ENCODE measurements at places on chromosomes 5 and 9. TPM values are rescaled to one million over a fixed set of nuclear protein-coding genes. Genes with fewer than 3 reads are reported as not detected.

The CDX1 gene
- total RNA-seq: not detected

The RORB gene
- 0.05 TPM for total RNA-seq

The IGFBPL1 gene
- not detected for total RNA-seq

The SPINK9 gene
- total RNA-seq: not detected

The MRPL22 gene
- 89.6 TPM for total RNA-seq

The GLRA1 gene
- not detected for total RNA-seq

The FST gene
- total RNA-seq: 0.75 TPM

The DMRTA1 gene
- not detected for total RNA-seq

The MELK gene
- 54.2 TPM for total RNA-seq

The TAF11L8 gene
- not detected for total RNA-seq

The MAMDC4 gene
- total RNA-seq: 24.7 TPM

The C5orf24 gene
- total RNA-seq: 43.9 TPM

The DMRT3 gene
- total RNA-seq: not detected

The IFNA2 gene
- not detected for total RNA-seq

The TNFSF8 gene
- total RNA-seq: 148 TPM

The QRFP gene
- not detected for total RNA-seq

DNA sequence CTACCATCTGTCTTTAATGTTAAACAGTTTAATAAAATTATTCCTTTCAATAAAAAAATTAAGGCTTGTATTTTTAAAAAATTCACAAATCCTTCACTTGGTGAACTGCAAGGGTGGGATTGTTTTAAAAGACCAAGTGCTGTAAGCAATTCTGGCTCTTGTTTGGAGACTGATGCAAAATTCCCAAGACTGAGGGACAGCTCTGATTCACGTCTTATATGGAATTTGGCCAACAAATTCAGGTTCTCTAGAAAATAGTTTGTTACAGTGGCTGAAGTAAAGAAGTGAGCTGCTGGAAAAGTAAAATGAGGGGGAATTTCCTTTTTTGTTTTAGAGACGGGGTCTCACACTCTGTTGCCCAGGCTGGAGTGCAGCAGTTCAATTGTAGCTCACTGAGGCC is 58.3 kb downstream of the PRELID2 start:
- DNase-seq: no peak
- no peaks in the 10 kb centered on the region for H3K4me1 ChIP-seq
- H3K4me3 ChIP-seq: no peak overlapping the region
- peaks cover 2% of the 10 kb centered on the region for H3K27me3 ChIP-seq
- H3K27ac ChIP-seq: no peak overlapping the region

DNA sequence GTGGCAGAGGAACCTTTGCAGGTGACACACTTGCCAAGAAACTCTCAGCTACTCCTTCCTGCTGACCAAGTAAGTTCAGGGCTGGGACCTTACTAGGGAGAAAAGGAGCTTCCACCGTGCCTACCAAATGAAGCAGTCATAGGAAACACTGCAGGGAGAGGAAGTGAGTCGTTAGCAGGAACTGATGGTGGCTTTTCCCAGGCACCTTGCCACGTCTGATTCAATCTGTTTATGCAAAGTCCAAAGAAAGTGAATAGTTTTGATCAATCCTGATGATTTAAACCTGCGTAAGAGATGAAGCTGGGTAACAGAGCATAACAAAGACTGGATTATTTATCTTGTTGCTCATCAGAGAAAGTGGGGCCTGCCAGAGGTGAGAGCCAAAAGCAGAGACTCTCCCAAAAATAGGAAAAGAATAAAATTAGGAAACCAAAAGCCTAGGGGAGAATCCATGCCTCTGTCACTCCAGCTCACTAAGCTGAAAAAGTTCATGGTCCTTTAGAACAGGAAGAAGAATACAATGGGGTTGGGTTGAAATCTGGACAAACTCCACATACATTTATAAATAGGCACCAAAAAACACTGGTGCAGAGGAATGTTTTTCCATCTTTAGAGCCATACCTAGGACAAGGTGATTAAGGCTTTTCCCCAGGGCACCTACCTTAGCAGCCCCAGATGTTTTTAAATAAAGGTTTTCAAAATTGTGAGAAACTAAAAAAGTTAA is 9.3 kb upstream of the PFDN1 start:
- no peaks in the 10 kb centered on the region for H3K36me3 ChIP-seq
- H3K4me3 ChIP-seq: peak overlapping the region; percentile 1
- DNase-seq: no peak
- no peak overlapping the region for H3K27ac ChIP-seq
- H3K4me1 ChIP-seq: peaks cover 12% of the 10 kb centered on the region

- DNase-seq: no peak
- no peaks in the 10 kb centered on the region for H3K4me1 ChIP-seq
- H3K27ac ChIP-seq: no peak overlapping the region
- H3K27me3 ChIP-seq: no peaks in the 10 kb centered on the region
Measured at GRCh38 chr9:35552376-35552775, 52.7 kb upstream of the TESK1 start.

DNA sequence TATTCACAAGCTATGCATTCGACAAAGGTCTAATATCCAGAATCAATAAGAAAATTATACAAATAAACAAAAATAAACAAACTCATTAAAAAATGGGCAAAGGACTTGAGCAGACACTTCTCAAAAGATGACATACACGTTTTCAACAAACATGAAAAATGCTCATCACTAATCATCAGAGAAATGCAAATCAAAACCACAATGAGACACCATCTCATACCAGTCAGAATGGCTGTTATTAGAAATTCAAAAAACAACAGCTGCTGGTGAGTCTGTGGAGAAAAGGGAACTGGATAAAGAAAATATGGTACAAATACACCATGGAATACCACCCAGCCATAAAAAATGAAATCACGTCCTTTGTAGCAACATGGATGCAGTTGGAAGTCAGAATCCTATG is 45.1 kb upstream of the PUM3 start:
- peaks cover 7% of the 10 kb centered on the region for H3K27me3 ChIP-seq
- H3K27ac ChIP-seq: no peak overlapping the region
- no peaks in the 10 kb centered on the region for H3K4me1 ChIP-seq
- no peaks in the 10 kb centered on the region for H3K36me3 ChIP-seq
- DNase-seq: no peak

GRCh38 chr5:73272351-73272750 is 99.4 kb downstream of the TMEM174 start:
- H3K36me3 ChIP-seq: no peaks in the 10 kb centered on the region
- DNase-seq: no peak
- no peak overlapping the region for H3K27ac ChIP-seq
- no peaks in the 10 kb centered on the region for H3K4me1 ChIP-seq
- no peak overlapping the region for H3K4me3 ChIP-seq
- peaks cover 19% of the 10 kb centered on the region for H3K27me3 ChIP-seq

DNA sequence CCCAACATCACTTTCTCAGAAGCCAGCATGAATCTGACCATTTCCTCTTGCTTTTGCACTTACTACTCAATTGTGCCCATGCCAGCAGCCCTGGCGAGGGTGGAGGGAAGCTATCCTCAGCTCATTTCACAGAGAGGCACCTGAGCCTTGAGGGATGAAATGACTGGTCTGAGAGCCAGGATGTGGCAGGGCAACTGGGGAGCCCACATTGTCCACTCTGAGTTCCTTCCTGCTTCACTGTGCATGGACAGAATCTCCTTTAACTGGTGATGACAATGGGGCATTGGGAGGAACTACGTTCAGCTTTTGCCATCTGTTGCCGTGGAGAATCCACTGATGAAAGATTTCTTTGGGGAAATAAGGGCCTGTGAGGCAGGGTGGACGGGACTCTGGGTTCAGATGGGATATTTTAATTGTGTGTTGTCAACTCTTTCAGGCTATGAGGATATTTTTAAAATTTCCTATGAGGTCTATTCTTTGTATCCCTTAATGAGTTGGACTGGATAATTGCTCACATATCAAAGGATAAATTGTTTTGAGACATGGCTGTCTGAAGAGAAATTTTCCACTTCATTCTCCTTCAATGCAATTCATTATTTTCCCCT is 78.3 kb downstream of the TNC start:
- H3K4me1 ChIP-seq: peaks cover 42% of the 10 kb centered on the region
- H3K4me3 ChIP-seq: no peak overlapping the region

DNA sequence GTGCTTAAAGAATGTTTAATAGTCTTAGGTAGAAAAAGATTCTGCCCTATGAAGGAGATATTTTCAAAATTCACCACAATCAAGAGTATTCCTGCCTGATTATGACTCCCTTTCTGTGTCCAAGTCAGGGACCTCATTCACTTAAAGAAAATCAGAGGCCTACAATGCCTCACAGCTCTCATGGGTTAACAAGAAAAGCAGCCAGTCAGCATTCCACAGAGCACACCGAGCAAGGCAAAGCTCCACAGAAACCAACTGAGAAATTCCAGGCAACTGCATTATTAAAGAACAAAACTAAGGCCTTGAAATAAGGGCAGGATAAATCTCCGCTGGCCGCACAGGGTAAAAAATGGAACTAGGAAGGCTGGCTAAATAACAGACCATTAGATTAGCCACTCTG is 161.1 kb downstream of the TARS1 start:
- H3K27ac ChIP-seq: no peak overlapping the region
- no peak for DNase-seq
- no peaks in the 10 kb centered on the region for H3K36me3 ChIP-seq
- no peak overlapping the region for H3K4me3 ChIP-seq
- H3K27me3 ChIP-seq: peaks cover 2% of the 10 kb centered on the region

DNA sequence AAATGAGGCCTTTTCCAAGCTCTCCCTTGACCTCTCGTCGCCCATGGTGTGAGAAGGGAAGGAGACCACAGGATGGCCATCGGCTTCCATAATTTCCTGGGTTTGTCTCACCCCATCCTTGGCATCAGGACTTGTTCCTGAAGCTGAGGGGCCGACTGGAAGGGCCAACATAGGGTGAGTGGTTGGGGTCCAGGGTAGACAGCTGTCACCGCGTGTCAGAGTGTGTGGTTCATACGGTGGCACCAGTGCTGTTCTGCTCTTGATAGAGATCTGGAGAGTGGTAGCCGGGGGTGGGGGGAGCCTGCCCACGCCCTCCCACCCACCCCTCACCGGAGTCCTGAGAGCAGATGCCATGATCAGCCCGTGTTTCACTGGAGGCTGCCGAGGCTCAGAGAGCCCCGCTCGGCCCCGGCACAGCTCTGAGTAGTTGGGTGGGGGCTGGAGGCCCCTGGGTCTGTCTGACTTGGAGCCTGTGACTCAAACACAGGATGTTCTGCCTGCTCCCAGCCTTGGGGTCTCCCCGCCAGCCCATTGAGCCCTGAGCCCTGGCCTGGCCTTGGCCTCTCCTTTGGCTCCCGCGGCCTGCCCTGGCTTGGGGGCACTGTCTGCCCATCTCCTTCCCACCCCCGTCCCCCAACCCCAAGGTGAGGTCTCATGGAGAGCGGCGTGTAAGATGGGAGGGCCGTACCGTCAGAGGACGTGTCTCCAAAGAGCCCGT is 53.1 kb upstream of the IER5L start:
- H3K27me3 ChIP-seq: no peaks in the 10 kb centered on the region
- DNase-seq: no peak
- peaks cover 28% of the 10 kb centered on the region for H3K4me1 ChIP-seq
- H3K4me3 ChIP-seq: no peak overlapping the region
- H3K27ac ChIP-seq: no peak overlapping the region
- H3K36me3 ChIP-seq: no peaks in the 10 kb centered on the region

- peak overlapping the region; percentile 19 for H3K4me3 ChIP-seq
- H3K4me1 ChIP-seq: peaks cover 26% of the 10 kb centered on the region
- peaks cover 23% of the 10 kb centered on the region for H3K27me3 ChIP-seq
- H3K36me3 ChIP-seq: peaks cover 2% of the 10 kb centered on the region
- H3K27ac ChIP-seq: peak overlapping the region; percentile 59
- DNase-seq: no peak
Measured at GRCh38 chr9:96858670-96859069, 4.4 kb upstream of the ZNF782 start.

- no peak overlapping the region for H3K4me3 ChIP-seq
- H3K36me3 ChIP-seq: peaks cover 4% of the 10 kb centered on the region
- H3K27ac ChIP-seq: no peak overlapping the region
- H3K4me1 ChIP-seq: peaks cover 2% of the 10 kb centered on the region
- DNase-seq: no peak
Measured at GRCh38 chr5:37090123-37090726, 159.0 kb downstream of the CPLANE1 start.

GRCh38 chr5:1568201-1568979 is 44.6 kb upstream of the LPCAT1 start:
- no peak overlapping the region for H3K27ac ChIP-seq
- peaks cover 7% of the 10 kb centered on the region for H3K36me3 ChIP-seq
- DNase-seq: no peak
- H3K27me3 ChIP-seq: no peaks in the 10 kb centered on the region
- H3K4me3 ChIP-seq: no peak overlapping the region
- no peaks in the 10 kb centered on the region for H3K4me1 ChIP-seq

GRCh38 chr5:39717176-39717897 is 292.6 kb upstream of the DAB2 start:
- no peaks in the 10 kb centered on the region for H3K4me1 ChIP-seq
- H3K36me3 ChIP-seq: no peaks in the 10 kb centered on the region
- no peak overlapping the region for H3K4me3 ChIP-seq
- DNase-seq: no peak

DNA sequence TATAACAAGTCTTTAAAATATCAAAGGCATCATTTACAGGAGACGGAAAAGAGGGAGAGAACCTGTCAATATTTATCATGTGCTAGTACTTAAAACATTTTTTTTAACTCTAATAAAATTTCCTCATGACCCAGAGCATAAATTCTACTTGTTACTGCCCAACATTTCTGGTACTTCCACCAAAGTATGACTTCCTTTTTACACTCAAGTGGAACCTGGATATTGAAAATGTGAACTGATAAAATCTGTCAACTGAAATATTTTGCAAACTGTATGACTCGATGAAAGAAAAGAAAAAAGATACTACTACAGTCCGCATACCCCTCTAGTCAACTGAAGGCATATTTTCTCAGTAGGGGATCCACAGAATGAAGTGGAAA is 37.1 kb downstream of the FAM13B start:
- H3K36me3 ChIP-seq: peaks cover 46% of the 10 kb centered on the region
- no peak overlapping the region for H3K4me3 ChIP-seq
- no peak for DNase-seq
- H3K4me1 ChIP-seq: peaks cover 32% of the 10 kb centered on the region
- peak overlapping the region; percentile 37 for H3K27ac ChIP-seq
- H3K27me3 ChIP-seq: no peaks in the 10 kb centered on the region

DNA sequence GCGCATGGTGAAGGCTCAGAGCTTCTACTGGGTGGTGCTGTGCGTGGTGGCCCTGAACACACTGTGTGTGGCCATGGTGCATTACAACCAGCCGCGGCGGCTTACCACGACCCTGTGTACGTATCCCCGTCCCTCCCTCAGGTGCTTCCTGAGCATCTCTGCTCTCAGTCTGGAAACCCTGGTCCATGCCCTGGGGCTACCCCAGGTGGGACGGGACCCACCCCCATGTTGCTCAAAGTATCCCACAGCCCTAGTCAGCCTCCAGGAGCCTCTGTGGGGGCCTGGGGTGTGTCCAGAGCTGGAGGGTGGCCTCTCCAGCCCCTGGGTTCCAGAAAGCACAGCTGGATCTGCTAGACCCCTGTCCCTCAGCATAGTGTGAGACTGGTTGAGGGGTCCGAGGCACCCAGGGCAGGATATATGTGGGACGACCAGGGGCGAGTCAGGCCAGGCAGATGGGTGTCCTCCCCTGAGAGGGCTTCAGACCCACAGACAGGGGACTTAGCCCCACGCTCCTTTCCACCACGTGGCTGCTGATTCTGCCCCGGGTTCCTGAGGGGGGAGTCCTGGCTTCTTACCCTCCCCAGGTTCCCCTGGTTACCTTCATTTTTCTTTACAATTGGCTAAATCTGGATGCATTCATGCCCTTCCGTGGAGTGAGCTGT is 94.0 kb downstream of the CACNA1B start:
- H3K27ac ChIP-seq: no peak overlapping the region
- DNase-seq: no peak
- no peaks in the 10 kb centered on the region for H3K36me3 ChIP-seq
- no peaks in the 10 kb centered on the region for H3K4me1 ChIP-seq
- H3K4me3 ChIP-seq: no peak overlapping the region

Data from activated CD4-positive, alpha-beta T cell treated with anti-CD3 and anti-CD28 coated beads, Interleukin-2, amount 10 ng/mL, durations not matched to agents 24 days and 14 days (primary cell).